CD4-positive, alpha-beta T cell (primary cell): ENCODE measurements at places on chromosomes 2 and 18. TPM values are rescaled to one million over a fixed set of nuclear protein-coding genes. Genes with fewer than 3 reads are reported as not detected.
A peak's percentile ranks its signal among the peaks of the same experiment; 100 is the strongest.

- H3K36me3 ChIP-seq = no peaks in the 10 kb centered on the region
- H3K4me3 ChIP-seq = no peak overlapping the region
- no peaks in the 10 kb centered on the region for H3K4me1 ChIP-seq
- no peak overlapping the region for H3K27ac ChIP-seq
Observed at GRCh38 chr2:36697424-36698066, 1.0 kb downstream of the VIT start.

DNA sequence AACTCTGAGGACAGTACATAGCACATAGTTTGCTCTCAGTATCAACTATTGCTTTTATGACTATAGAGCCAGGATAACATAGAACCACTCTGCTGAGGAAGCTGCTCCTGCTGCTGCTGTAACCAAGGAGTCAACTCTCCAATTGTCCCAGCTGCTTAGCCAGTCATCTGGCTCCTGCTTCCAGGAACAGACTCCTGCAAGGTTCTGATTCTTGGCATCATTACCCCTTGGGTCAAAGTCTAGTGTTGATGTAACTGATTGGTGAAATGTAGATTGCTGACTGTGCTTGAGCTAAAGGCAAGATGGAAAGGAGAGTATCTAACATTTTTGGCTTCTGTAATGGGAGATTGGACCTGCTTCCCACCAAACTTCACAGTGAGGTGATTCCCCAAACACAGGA, 261.9 kb upstream of the FSHR start:
- no peaks in the 10 kb centered on the region for H3K4me1 ChIP-seq
- no peak for DNase-seq

DNA sequence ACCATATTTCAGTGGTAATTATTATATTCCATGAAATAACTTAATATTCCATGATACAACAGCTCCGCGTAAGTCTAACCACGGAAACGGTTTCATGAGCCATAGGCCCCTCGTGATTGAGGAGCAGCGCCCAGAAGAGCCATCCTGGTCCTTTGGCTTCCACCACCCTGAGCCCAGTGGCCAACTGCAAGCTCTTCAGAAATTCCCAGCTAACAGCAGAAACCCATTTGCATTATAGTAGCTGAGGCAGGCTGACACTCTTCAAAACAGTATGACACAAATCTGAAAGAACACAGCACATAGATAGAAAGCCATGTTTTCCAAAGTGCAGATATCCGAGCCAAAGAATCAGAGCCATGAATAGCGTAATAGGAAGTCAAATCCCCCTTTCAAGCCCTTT, 120.9 kb upstream of the NFATC1 start:
- H3K4me3 ChIP-seq = no peak overlapping the region
- peaks cover 7% of the 10 kb centered on the region for H3K4me1 ChIP-seq
- no peak overlapping the region for H3K27ac ChIP-seq
- peaks cover 24% of the 10 kb centered on the region for H3K36me3 ChIP-seq

- peaks cover 5% of the 10 kb centered on the region for H3K36me3 ChIP-seq
- no peak overlapping the region for H3K4me3 ChIP-seq
- no peaks in the 10 kb centered on the region for H3K27me3 ChIP-seq
- H3K4me1 ChIP-seq = no peaks in the 10 kb centered on the region
- H3K27ac ChIP-seq = no peak overlapping the region
- no peak for DNase-seq
Observed at GRCh38 chr2:203361922-203362321, 33.7 kb downstream of the ABI2 start.

DNA sequence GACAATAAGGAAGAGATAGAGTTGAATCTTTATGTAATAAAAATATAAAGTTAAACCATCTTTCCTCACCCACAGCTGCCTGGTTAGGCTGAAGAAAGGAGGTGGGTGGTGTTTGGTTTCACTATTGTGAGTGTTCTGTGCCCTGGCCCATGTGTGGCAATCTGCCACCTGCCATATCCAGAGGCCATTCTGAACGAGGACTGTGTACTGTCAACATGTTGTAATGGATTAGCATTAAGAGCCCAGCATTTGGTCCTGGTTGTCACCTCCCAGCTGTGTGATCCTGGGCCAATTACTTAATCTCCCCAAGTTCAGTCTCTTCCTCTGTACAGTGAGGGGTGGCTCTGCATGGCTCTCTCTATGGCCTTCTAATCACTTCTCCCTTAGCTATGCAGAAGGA, 118.2 kb upstream of the SEC11C start:
- no peaks in the 10 kb centered on the region for H3K4me1 ChIP-seq
- H3K4me3 ChIP-seq = no peak overlapping the region
- no peak overlapping the region for H3K27ac ChIP-seq
- DNase-seq = no peak
- no peaks in the 10 kb centered on the region for H3K27me3 ChIP-seq
- no peaks in the 10 kb centered on the region for H3K36me3 ChIP-seq

Gene SERPINB4
- not detected for total RNA-seq

Gene RGPD3
- 0.11 TPM for total RNA-seq

DNA sequence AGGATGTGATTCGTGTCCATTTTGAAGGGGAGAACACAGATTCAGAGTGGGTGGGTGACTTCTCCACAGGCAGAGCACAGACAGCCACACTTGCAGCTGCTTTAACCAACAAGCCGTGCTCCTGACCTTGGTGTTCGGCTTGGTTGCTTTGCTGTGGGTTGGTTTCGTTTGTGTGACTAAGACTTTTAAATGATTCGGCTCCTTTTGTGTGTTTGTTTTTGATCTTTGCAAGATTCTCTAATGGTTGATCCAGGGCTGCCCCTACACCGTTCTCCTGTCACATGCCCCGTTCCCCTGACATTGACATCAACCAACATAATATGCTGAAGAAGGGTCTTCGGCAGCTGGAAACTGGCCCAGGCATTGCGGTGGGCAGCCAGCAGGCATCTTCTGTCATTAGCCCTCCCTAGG, 95.9 kb upstream of the MBOAT2 start:
- H3K4me3 ChIP-seq = no peak overlapping the region
- no peaks in the 10 kb centered on the region for H3K36me3 ChIP-seq
- peaks cover 4% of the 10 kb centered on the region for H3K4me1 ChIP-seq
- DNase-seq = no peak
- H3K27me3 ChIP-seq = peaks cover 8% of the 10 kb centered on the region

Gene ANKRD53
- 0.42 TPM for total RNA-seq

DNA sequence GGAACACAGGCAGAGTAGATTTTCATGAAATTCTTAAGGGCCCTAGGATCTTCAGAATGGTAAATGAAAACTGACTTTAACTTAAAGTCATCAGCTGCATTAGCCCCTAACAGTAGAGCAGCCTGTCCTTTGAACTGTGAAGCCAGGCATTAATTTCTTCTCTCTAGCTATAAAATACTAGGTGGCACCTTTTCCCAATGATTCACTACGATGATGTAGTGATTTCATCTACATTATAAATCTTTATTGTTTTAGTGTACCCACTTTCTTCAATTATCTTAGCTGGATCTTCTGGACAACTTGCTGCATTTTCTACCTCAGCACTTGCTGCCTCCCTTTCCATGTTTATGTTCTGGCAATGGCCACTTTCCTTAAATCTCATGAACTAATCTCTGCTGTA, 290.5 kb downstream of the NOL4 start:
- H3K36me3 ChIP-seq = no peaks in the 10 kb centered on the region

- H3K4me3 ChIP-seq = no peak overlapping the region
- peaks cover 7% of the 10 kb centered on the region for H3K4me1 ChIP-seq
- no peaks in the 10 kb centered on the region for H3K27me3 ChIP-seq
- H3K27ac ChIP-seq = peak overlapping the region; percentile 23
Observed at GRCh38 chr2:225064362-225064761, 22.1 kb upstream of the DOCK10 start.

DNA sequence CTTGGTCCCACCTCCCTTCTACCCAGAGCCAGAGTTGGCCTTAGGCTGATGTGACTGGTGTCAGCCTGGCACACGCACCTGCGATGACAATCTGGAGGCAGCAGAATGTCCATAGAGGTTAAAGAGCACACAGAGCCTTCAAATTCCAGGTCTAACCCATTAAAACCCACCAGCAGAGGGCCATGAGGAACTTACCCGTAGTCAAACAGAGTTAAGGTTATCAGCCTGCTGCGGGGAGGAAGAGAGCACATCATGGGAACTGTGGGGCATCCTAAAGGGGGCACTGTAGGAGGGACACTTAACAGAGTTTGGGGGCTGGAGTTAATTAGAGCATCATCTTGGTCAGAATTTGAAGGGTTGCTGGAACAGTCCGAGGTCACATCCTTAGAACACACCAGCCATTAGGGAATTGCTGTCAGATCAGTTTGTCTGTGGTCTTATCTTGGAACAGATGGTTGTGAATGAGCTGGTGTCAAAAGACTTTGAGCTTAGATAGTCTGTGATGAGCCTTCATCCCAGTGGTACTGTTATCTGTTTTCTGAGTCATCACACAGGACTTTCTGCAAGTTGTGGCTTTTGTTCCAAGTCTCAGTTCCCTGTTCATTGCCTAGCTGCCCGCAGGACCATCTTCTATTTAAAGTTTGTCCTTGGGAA, 248.6 kb downstream of the LOXHD1 start:
- no peaks in the 10 kb centered on the region for H3K36me3 ChIP-seq
- H3K4me3 ChIP-seq = no peak overlapping the region
- no peaks in the 10 kb centered on the region for H3K4me1 ChIP-seq
- no peak overlapping the region for H3K27ac ChIP-seq
- no peaks in the 10 kb centered on the region for H3K27me3 ChIP-seq

GRCh38 chr2:54471221-54471711, 15.1 kb downstream of the SPTBN1 start:
- no peaks in the 10 kb centered on the region for H3K36me3 ChIP-seq
- no peak for DNase-seq
- H3K4me3 ChIP-seq = no peak overlapping the region

- no peaks in the 10 kb centered on the region for H3K36me3 ChIP-seq
- DNase-seq = no peak
- peaks cover 3% of the 10 kb centered on the region for H3K4me1 ChIP-seq
- H3K4me3 ChIP-seq = no peak overlapping the region
Observed at GRCh38 chr2:177908182-177908581, 164.4 kb downstream of the PDE11A start.

DNA sequence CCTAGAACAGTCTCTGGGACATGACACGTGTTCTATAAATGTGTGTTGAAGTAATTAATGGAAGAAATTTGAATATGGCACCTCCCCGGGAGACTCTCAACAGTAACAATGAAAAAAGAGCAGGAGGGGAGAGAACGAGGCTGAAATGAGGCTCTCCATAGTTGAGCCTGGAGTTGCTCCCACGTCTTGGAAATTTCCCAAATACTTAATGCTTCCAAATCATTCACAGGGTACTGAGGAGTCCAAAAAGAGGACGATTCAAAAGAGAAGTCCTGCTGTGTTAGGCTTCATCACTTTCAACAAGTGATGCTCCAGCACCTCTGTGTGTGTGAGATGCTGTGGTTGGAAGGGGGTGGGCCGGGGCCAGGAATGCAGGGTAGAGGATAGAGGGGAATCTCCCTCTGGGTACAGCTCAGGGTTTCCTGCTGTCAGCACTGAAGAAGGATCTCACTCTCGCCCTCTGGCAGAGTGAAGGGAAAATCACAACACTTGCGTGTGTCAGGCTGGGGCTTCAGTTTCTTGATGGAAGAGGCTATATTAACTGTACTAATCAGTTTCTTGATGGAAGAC, 18.1 kb upstream of the ZNF407 start:
- H3K27me3 ChIP-seq = no peaks in the 10 kb centered on the region
- DNase-seq = no peak
- H3K36me3 ChIP-seq = no peaks in the 10 kb centered on the region
- H3K4me3 ChIP-seq = no peak overlapping the region
- no peak overlapping the region for H3K27ac ChIP-seq
- H3K4me1 ChIP-seq = no peaks in the 10 kb centered on the region

Gene IL36RN
- not detected for total RNA-seq

GRCh38 chr18:789397-789796, 22.6 kb downstream of the YES1 start:
- H3K27ac ChIP-seq = no peak overlapping the region
- H3K4me1 ChIP-seq = peaks cover 6% of the 10 kb centered on the region
- H3K36me3 ChIP-seq = no peaks in the 10 kb centered on the region

- H3K27me3 ChIP-seq = peaks cover 4% of the 10 kb centered on the region
- no peaks in the 10 kb centered on the region for H3K36me3 ChIP-seq
- no peak for DNase-seq
- H3K4me3 ChIP-seq = no peak overlapping the region
- peaks cover 5% of the 10 kb centered on the region for H3K4me1 ChIP-seq
- H3K27ac ChIP-seq = no peak overlapping the region
Observed at GRCh38 chr18:11655606-11655932, 33.5 kb upstream of the GNAL start.

DNA sequence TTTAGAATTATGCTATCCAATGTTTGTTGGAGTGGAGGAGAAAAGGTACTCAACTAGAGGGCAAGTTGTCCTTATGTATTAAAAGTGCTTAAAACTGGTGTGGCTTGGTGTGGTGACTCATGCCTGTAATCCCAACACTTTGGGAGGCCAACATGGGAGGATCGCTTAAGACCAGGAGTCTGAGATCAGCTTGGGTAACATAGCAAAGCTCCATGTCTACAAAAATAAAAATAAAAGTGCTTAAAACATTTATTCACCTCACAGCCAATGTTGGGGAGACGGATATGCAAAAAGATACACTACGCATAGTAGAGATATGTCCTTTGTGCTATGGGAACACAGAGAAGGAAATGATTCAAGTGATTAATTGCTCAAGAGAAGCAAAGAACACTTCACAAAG, 19.3 kb upstream of the TNFAIP6 start:
- no peak overlapping the region for H3K4me3 ChIP-seq
- H3K27ac ChIP-seq = no peak overlapping the region
- no peaks in the 10 kb centered on the region for H3K4me1 ChIP-seq
- H3K27me3 ChIP-seq = no peaks in the 10 kb centered on the region
- no peak for DNase-seq
- H3K36me3 ChIP-seq = no peaks in the 10 kb centered on the region

Gene RBM43
- 15.0 TPM for total RNA-seq

Gene SLC66A3
- total RNA-seq = 6.9 TPM

- no peak for DNase-seq
- H3K27ac ChIP-seq = no peak overlapping the region
- H3K4me3 ChIP-seq = no peak overlapping the region
- H3K36me3 ChIP-seq = no peaks in the 10 kb centered on the region
Observed at GRCh38 chr2:65164426-65164891, 34.6 kb upstream of the RAB1A start.

DNA sequence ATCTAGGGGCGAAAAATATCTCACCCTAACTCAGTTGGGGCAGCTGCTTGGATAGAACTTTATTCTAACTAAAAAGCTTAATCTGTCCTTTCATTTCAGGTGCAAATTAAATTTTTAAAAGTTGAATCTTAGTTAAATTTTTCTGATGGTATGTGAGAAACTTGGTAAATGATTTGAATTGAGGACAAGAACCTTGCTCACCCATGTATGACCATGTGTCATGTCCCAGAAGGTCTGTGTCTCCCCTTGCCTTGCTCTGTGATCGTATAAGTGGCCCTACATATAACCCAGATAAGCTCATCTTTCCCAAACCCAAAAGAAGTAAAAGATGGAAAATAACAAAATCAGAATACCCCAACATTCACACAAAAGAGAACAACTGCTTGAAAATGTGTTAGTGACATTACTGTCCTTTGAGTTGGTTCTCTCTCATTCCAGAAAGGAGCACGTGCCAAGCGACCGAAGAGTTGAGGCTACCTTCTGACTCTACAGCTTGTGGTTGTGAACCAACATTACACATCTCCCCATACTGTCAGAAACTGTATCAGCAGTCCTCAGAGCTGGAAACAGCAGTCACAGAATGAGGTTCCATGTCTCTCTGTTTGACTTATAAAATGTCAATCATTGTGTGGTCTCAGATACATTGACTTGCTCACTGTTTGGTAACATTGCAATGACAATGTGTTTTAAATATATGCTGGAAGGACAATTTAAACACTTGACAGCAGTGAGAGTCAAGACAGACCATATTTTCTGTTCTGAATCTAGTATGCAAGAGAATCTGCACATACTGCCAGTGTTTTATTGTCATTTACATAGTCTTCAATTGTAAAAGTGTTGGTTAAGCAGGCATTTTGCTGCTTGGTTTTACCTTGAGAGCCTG, 46.3 kb upstream of the TANK start:
- no peak overlapping the region for H3K4me3 ChIP-seq
- H3K4me1 ChIP-seq = no peaks in the 10 kb centered on the region
- DNase-seq = no peak
- H3K27me3 ChIP-seq = no peaks in the 10 kb centered on the region
- no peaks in the 10 kb centered on the region for H3K36me3 ChIP-seq
- no peak overlapping the region for H3K27ac ChIP-seq

Gene MAP3K19
- not detected for total RNA-seq
